ENCODE measurements at places on chromosomes 2 and 18.

- DNase-seq = no peak
Measured at GRCh38 chr2:54752439-54752838, 29.0 kb downstream of the EML6 start.

DNA sequence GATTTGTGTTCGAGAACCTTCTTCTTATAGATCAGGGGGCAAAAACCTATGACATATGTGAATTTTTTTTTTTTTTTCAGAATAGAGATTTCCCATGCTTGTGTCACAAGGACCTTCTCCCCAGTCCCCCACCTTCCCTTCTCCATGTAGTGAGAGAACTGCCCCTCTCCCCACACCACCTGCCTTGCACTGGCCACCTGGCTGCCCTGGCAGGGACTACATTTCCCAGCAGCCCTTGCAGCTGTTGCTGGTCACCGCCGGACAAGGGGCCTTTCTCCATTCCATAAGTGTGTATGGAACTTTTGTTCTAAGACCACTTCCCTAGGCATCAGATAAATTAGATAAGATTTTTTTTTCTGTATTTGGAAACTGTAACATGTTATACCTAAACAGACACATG lies 22.2 kb downstream of the MBP start:
- DNase-seq = no peak

GRCh38 chr2:143705108-143705707 lies 576.0 kb downstream of the ARHGAP15 start:
- no peak for DNase-seq

DNA sequence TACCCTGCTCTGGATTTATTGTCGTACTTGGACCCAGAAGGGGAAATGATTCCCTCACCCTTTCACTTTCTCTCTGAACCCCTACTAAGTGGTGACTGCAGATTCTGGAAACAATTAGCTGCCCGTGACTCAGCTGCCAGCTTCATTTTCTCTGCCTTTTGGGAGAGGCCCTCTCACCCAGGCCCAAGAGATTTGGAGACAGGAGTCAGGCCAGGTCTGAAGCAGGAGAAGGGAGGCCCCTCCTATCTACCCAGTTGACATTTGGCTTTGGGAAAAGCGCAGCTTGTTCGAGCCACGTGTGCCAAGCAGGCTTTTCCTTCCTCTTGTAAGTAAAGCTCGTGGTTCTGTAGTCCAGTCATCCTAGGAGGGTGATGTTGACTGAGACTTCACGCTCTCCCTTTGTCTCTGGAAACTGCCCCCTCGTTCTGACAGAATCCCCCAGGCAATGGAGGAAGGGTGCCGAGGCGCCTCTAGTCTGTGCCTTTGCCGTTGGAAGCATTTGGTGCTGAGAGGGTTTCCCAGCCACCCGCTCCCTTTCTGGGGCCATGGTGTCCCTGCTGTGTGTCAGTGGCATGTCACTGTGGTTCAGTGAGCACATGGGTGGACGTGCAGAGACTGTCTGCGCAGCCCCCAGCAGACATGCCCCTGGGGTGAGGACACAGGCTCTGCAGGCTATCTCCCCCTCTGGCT lies 8.6 kb downstream of the OXER1 start:
- no peak for DNase-seq

DNA sequence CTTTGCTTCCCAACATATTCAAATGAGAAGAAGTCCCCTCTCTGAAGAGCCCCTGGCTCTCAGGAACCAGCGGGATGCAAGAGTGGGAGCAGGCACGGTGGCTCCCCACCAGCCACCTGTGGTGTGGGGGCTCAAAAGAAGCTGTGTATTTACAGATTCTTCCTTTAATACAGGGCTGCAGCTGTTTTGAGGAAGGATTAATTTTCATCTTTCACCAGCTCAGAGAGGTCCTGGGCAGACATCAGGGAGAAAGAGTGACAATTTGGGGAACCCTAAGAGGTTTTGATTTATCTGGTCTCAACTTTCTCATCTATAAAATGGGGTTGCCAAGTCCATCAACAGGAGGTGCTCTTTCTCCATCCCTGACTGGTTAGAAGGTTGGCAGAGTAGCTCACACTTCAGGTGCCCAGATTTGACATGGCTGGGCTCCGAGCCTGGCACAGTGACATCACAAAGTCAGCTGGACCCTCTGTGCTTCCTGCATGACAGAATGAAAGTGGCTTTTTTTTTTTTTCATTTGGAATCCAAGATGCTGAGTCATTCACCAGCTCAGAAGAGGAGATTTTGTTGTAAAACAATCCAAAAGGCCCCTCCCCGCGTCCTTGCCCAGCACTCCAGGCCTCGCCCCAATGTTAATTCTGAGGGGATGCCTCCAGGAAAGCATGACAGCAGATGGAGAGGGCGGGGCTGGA lies 15.5 kb upstream of the SIX2 start:
- DNase-seq = no peak

GRCh38 chr2:46774499-46775228 lies 140.9 kb downstream of the MCFD2 start:
- no peak for DNase-seq

- no peak for DNase-seq
Measured at GRCh38 chr2:118582058-118582457, 265.4 kb downstream of the EN1 start.

- no peak for DNase-seq
Measured at GRCh38 chr2:219513787-219514186, 495 bp upstream of the ASIC4 start.

DNA sequence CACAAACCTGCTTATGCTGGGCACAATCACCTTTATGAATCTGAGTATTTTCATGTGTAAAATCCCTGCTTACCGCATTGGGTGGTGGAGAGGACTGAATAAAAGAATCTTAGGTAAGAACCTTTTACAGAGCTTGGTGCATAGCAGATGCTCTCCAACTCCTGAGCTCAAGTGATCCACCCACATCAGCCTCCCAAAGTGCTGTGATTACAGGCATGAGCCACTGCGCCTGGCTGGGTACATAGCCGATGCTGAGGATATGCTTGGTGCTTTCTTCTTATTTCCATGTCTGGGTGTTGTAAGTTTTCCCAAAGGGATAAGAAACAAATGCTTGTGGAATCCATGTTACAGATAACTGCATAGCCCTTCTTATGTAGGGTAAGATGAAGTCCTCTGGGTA lies 244.3 kb upstream of the PXDN start:
- DNase-seq = no peak

All from CD4-positive, alpha-beta T cell treated with Interleukin-21 for 1 hour (primary cell).